Posterior cingulate gyrus (tissue), 11 donors: ENCODE measurements at places on chromosomes 3 and 15.

DNA sequence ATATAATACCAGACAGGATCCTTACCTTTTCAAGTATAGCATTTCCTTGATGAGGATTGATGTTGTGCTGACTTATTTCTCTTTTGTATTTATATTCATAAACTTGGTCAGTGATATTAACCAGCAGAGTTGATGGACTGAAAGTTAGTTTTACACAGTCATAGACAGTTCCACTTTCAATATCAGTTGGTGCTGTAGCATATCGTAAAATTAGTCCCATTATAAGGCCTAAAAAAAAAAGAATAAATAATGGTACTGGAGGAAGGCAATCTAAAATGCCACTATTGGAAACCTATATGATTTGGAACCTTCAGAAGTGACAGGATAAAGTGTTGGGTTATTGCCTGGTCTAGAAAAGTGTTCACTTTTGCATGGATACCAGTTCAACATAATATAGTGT is 16.3 kb downstream of the SLC9A9 start:
- DNase-seq: no peak

DNA sequence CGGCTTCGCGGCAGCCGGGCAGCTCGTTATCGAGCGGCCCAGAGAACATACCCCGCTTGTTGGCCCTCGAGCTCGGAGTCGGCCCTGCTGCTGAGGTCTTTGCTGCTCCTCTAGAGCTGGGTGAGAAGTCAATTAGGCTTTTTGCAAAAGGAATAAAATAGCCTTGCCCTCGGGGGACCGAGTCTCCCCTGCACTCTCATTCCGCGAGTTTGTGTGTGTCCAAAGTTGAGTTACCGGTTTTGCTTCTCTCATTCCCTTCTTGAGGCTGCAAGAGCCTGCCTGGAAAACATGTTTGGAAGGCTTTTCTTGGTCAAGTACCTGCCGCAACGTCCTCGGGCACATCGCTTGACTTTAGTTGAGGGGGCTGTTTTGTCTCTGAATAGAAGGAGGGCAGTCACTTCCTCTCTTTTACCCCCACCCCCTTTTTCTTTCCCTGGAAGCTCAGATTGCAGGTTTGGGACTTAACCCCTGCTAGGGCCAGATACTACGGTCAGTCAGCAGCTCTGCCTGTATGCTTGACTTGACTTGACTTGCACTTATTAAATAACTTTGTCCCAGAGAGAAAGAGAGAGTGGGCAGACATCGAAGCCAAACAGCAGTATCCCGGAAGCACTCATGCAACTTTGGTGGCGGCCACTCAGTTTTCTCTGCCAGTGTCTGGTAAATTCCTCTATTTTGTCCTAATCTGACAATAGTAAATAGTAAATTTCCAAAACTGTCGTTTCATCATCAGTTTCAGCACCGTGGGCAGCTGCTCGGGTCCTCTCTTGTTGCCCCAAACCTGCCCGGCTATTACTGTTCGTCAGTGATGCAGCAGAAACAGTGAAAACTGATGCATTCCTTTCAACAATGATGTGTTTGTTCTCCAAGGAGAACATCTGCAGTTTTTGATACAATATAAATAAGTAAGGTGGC is 609 bp downstream of the RNF13 start:
- DNase-seq: peak; percentile 29

DNA sequence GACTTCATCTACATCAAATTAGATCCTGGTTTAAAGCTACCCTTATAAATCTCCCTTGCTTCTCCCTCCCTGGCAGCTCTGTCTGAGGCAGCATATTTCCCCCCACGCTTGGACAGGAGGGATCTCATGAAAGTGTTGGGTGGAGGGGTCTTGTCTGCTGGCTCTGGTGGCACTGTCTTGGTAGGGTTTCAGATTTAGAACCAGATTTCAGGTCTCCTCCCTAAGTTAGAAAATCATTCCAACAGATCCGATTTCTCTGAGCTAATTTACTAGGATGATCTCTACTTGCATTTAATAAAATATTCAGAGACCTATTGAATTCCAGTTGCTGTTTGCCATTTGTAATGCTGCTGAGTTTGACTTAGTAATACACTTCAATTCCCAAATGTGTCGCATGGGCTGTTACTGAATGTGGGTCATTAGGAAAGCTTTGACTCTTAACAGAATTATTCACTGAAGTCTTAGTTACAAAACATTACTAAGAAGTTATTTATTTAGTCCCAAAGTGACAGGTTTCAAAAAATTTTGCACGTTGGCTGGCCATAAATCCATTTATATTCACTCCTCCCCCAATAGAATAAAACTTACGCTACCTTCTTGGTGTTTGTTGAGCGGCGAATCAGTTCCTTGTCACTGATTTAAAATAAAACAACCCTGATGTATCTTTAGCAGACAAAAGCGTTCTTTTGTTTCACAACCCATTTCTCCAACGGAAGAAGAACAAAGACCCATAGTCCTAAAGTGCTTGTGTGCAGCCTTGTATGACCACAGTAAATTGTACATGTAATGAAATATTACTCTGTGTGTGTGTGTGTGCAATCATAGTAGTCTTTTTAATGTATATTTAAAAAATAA is 84.5 kb downstream of the TRAK1 start:
- no peak for DNase-seq

- no peak for DNase-seq
Observed at GRCh38 chr3:100780071-100780622, 70.9 kb downstream of the TFG start.

GRCh38 chr15:69478259-69478781 is 25.7 kb downstream of the RPLP1 start:
- DNase-seq: no peak

DNA sequence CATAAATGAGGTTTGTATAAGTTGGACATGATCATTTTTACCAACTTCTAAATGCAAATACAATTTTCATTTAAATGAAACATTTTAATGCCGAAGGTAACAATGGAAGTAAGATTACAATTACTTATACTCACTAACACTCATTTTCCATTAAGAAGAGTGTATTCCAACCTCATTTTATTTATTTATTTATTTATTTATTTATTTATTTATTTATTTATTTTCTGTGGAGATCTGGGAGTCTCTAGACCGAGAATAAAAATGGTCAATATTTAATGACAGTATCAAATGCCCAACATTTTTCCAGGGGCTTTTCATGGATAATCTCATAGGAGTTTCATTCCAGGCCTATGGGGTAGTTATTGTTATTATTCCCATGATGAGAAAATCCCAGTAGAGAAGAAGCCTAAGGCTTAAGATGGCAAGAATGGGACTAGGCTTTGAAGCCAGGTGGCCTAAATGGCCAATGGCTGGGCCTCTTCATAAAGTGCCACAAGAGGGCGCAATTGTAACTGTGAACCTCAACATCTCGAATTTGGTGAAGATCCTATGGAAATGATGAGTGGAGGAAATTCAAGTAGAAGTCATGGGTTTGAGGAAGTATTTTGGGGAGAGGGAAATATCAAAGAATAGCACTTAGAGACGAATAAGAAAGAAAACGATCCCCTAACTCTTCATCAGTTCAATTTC is 21.3 kb downstream of the VGLL3 start:
- DNase-seq: no peak

DNA sequence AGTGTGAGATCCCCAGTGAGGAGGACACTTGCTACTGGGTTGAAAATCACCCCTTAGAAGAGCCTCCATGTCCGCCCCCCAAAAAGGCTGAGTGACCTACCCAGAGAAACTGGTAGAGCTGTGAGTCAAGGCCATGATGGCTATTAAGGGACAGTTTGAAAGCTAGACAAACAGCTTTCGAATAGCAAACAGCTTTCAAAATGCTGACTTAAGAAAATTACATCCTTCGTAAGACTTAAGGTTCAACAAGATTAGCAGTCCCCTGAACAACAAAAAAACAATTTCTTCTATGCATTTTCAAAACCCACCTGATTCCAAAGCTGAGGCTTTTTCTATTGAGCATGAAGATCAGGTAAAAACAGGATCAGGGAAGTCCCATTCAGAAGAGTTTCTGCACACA is 269.7 kb upstream of the SOX2 start:
- DNase-seq: no peak

- DNase-seq: no peak
Observed at GRCh38 chr3:155631323-155632019, 113.4 kb downstream of the PLCH1 start.

GRCh38 chr3:136938334-136938733 is 19.4 kb upstream of the IL20RB start:
- no peak for DNase-seq

DNA sequence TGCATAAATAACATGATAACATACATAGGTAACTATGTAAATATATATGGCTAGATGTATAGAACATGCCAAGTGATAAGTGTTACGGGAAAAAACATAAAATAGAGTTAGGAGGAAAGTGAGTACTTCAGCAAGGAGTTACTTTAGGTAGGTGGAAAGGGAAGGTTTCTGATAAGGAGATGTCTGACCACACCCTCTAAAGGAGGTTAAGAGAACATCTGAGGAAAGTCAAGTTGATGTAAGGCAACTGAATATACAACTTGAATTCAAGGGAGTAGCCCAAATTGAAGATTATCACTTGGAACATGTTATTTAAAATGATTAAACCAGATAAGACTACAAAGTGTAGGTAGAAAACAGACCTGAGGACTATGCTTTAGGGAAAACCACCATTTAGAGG is 13.8 kb downstream of the PIERCE2 start:
- DNase-seq: no peak

DNA sequence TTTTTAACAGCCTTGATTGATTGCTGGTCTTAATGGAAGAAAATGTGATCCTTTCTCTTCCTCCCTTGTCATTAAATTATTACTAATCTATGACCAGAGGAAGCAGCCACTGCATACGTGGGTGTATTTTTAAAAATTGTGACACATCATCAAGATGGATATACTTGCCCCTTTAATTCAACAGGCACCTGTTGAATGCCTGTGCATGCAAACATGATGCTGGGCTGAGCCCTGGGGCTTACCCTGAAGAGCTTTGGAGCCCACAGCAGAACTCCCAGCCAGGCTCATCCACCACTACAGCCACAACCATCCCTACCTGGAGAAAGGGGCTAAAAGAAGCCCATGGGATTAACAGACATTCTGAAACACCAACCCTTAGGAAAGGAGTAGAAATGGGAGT is 297.2 kb upstream of the CTDSPL start:
- DNase-seq: no peak

GRCh38 chr15:79140846-79141570 is 50.4 kb upstream of the RASGRF1 start:
- DNase-seq: no peak

GRCh38 chr3:9809615-9810432 is at the start of gene TTLL3:
TTLL3 (plus strand) TSS chr3:9810262; CDS start chr3:9810662, 400 bp downstream.
- DNase-seq: peak; percentile 74

DNA sequence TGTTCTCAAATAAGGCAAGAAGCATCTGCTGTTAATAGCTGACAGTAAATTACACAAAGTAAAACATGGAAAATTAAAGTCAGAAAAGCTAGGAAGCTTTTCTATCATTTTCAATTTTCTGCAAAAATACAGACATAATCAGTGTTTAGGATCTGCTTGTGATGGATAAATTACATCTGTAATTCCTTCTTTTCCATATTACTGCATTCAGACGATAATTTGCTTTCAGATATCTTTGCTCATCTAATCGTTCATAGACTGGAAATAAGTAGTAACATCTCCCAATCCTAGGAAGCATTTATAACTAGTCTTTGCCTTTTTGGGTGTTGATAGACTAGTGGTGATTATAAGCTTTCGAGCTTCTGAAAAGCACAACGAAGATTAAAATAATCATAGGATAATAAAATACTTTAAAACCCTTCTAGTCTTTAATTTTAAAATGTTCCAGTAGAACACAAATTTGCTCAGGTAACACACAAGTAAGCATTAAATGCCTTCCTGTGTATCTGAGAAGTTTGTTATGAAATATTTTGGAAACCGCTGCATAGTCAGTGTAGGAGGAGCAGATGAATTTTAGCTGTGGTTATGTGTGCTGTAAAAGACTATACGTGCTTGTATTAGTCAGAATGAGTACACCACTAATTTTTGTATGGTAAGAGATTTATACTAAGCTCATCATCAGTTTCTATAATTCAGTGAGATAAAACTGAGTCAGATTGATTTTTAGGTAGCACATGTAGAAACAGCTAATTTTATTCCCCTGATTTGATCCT is 41.0 kb downstream of the MBNL1 start:
- no peak for DNase-seq

GRCh38 chr3:152334761-152335160 is 66.0 kb downstream of the MBNL1 start:
- DNase-seq: no peak

- DNase-seq: no peak
Observed at GRCh38 chr3:150538324-150539208, 7.7 kb downstream of the SERP1 start.

GRCh38 chr3:139226731-139227130 is 117.1 kb upstream of the MRPS22 start:
- DNase-seq: no peak

DNA sequence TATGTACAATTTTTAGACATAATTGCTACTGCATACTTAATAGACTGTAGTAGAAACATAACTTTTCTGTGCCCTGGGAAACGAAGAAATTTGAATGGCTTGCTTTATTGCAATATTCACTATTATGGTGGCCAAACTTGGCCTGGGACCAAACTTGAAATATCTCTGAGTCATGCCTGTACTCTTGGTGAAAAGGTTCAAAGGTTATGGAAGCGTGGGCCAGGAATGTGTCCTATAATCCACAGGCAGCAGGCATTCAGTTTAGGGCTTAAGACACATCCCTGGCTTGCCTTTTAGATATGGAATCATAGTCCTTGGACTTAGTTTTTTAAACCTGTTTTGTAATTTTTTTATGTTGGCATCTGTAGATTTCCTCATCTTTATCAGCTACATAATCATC is 124.3 kb downstream of the LRIG1 start:
- no peak for DNase-seq

DNA sequence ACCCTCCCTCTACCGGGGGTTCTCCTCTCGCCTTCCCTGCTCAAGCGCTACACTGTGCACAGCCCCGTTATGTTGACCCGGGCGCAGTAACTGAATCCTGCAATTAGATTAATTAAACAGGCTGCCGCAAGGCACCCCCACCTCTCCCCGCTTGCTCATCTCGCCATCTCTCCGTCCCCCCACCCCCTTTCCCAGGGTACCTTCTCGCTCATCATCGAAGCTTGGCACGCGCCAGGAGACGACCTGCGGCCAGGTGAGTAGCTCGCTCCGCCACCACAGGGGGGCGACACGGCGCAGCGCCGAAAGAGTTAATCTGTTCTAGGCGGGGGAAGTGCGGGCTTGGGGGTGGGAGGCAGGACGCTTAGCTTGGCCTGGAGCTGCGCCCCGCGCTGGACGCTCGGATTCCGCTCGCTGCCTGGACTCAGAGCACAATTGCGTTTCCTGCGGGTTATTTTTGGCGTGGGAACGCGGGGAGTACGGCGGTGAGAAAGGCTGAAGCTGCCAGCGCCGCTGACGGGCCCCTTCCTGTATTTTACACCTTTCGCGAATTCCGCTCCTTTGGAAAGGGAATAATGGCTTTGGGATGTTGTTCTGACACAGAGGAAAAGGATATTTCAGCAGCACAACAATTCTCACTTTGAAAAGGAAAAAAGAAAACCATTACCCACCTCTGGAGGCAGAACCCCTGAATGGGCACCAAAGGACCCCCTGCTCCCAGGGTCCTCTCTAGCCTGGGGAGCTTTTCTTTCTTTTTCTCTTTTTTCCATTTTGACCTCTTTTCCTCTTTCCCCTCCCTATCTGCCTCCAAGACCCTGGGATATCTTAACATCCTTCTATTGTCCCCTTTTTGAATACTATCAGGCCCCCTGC is 1.5 kb downstream of the DLL4 start:
- no peak for DNase-seq
